AG09309 (cell line): ENCODE measurements at places on chromosomes 11 and 22.

- no peak for DNase-seq
Measured at GRCh38 chr11:68968306-68969250, 12.2 kb downstream of the MRGPRD start.

DNA sequence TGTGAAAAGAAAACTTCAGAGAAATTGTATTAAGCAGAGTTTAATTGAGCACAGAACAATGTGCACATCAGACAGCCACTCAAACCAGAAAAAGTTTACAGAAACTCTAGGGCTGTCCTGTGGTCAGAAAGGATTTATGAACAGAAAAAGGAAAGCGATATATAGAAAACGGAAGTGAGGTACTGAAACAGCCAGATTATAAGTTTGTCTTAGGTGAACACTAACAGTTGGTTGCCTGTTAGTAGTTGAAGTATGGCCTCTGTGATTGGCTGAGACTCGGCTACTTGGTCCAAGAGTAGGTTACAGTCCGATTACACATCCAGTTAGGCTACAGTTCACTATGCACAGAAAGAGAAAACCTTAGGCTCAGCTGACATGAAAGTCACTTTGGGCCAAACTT is 1232.5 kb upstream of the RAG2 start:
- DNase-seq: no peak

- DNase-seq: no peak
Measured at GRCh38 chr11:13776134-13776815, 107.8 kb downstream of the FAR1 start.

DNA sequence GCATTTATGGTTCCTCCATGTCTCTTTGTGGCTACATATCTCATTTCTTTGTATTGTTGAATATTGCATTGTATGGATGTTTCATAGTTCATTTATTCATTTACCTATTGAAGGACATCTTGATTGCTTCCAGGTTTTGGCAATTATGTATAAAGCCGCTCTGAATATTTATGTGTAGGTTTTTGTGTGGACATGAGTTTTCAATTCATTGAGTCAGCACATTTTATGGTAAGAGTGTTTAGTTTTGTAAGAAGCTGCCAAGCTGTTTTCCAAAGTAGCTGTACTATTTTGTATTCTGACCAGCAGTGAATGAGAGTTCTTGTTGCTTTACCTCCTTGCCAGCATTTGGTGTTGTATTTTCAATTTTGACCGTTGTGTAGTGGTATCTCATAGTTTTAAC is 39.2 kb downstream of the KDM2A start:
- no peak for DNase-seq

- no peak for DNase-seq
Measured at GRCh38 chr11:61021661-61022212, 50.3 kb downstream of the CD6 start.

GRCh38 chr22:38941488-38941987 is 15.9 kb upstream of the APOBEC3A start:
- DNase-seq: no peak
